ENCODE measurements at places on chromosomes 12 and 14. TPM values are rescaled to one million over a fixed set of nuclear protein-coding genes. Genes with fewer than 3 reads are reported as not detected.

VRTN gene
- 0.30 TPM for total RNA-seq

TXNDC16 gene
- 7.8 TPM for total RNA-seq

FOXG1 gene
- total RNA-seq: not detected

STXBP6 gene
- 23.7 TPM for total RNA-seq

- no peak for DNase-seq
Measured at GRCh38 chr12:92581604-92582003, 121.2 kb upstream of the PLEKHG7 start.

DNA sequence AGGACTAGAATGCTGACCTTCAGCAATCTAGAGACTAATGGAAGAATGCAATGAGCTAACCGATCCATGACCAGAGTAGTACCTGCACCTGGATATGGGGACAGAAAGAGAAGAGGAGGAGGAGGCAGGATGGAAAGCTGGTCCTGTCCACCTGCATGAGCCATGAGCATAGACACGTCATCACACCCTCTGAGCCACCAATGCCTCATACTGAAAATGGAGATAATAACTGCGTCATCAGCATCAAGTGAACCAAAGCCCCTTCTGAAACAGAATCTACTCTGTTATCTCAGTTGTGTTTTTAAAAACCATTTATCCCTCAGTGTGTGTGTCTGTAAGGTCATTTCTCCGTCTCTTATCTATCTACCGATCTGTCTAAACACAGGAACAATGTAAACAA is 327.0 kb downstream of the BCL11B start:
- DNase-seq: no peak

DNA sequence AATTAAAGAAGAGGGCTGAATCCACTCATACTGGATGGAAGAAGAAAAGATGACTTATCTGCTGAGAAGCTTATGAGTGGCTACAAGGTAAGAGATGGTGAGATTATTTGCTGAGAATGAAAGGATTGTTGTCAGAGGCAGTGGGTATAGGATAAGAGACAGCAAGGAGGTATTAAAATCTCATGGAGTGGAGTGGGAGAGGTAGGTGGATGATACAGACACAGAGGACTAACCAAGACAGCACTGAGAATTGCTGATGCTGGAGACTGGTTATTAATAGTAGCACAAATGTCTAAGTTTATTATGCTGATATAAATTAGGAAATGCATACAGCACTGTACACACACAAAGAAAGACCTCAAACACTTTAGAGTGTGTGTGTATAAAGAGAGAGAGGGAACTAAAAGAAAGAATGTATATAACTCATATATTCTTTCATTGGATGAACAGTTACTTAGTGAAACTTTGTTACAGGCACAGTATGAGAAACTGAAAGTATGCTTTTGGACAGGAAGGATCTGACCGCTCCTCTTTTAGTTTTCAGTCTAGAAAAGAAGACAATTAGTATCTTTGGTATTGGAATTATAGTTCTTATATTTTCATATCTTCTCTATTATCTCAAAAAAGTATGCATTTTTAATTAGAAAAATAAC is 543.1 kb downstream of the LRFN5 start:
- DNase-seq: no peak

DNA sequence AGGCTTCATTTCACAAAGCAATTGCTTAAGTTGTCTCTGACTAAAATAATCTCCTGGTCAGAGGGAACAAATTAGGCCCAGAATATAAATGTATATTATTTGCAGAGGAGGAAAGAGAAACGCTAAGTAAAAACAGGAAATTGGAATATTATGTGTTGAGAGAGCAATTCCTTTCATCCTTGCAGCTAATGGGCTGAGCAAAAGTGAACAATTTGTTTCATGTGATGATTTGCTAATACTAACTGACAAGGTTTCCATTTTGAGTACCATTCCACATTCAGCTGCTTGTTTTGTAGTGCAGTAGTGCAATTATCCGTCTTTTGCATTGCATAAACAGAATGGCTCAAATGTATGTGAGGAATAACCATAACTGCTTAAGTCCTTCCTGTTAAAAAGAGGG is 103.2 kb downstream of the TPH2 start:
- no peak for DNase-seq

GRCh38 chr12:64181430-64182291 is 40.4 kb downstream of the KICS2 start:
- peak; percentile 50 for DNase-seq

- DNase-seq: no peak
Measured at GRCh38 chr12:76303989-76304460, 44.2 kb downstream of the BBS10 start.

GRCh38 chr12:121182222-121182893 is 27.6 kb upstream of the P2RX4 start:
- DNase-seq: no peak

DNA sequence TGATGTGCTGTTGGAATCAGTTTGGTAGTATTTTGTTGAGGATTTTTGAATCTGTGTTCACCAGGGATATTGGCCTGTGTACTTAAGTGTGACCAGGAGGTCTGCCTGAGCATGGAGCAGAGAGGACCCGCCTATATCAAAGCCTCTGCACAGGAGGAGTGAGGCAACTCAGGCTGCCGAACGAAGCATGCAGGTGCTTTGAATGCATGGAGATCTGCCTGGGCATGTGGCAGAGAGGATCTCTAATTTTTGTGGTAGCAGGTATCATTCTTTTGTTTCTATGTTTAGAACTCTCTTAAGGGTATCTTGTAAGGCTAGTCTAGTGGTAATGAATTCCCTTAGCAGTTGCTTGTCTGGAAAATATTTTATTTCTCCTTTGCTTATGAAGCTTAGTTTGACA is 26.9 kb downstream of the RAB3IP start:
- DNase-seq: no peak

GRCh38 chr12:107339487-107339886 is 246.1 kb upstream of the CRY1 start:
- no peak for DNase-seq

DNA sequence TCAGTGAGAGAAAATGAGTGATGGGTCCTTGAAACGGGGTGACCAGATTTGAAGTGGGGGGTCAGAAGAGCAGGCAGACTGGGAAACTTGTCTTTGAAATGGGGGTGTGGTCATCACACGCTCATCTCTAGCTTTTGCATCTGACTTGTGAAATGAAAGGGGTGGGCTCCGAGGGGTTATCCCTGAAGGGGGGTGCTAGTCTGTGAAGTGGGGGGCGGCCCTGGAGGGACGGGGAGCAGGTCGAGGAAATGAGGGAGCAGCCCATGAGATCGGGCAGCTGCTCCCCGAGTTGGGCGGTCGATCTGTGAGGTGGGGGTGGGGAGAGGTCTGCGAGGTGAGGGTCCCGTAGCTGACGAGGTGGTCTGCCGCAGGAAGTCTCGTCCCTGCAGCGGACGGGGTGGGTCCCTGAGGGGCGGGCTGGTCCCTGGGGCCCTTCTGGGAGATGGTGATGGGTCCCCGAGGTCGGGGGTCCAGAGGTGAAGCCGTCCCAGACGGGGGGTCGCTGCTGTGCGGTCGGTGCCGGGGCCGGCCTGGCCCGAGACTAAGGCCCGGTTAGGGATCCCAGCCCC is 542 bp downstream of the PXN start:
- DNase-seq: no peak

GRCh38 chr12:107393043-107393717 is 292.4 kb upstream of the PWP1 start:
- no peak for DNase-seq

DNA sequence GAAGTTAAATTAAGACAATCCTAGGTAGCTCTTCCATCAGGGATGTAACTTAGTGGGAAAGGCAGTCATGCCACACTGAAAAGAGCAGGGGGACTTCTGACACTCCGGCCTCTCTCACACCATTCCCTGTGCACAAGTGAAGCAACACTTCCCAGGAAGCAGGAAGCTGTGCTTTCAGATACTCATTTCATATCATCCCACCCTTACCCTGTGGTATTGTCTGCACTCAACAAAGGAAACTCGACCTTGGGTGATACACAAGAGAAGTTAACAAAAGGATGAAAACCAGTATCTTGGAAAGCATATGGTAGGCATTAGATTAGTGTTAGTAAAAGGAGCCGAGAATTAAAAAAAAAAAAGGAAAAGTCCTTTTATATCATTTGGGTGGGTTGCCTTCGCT is 61.3 kb upstream of the MDM1 start:
- DNase-seq: no peak

- DNase-seq: no peak
Measured at GRCh38 chr12:132176920-132177551, 32.8 kb downstream of the NOC4L start.

GRCh38 chr14:66293533-66294105 is 192.6 kb upstream of the CCDC196 start:
- DNase-seq: no peak
